AML-193 (cell line): ENCODE measurements at places on chromosomes 3 and 15.

DNA sequence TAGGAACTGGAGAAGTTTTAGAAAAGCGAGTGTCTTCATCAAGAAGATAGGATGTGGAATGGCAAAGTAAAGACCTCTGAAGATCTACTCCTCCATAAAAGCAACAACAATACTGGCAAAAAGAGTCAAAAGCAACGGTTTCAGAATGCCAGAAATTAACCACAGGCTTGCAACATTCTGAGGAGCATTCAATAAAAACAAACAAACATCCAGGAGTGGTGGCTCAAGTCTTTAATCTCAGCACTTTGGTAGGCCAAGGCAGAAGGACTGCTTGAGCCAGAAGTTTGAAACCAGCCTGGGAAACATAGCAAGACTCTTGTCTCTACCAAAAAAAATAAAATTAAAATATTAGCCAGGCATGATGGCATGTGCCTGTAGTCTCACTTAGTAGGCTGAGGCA lies 143.2 kb upstream of the HACD2 start:
- DNase-seq, result no peak

GRCh38 chr15:90820481-90820880 lies 47.9 kb upstream of the FURIN start:
- DNase-seq, result no peak

GRCh38 chr3:54150864-54151467 lies 28.6 kb downstream of the CACNA2D3 start:
- DNase-seq, result no peak

DNA sequence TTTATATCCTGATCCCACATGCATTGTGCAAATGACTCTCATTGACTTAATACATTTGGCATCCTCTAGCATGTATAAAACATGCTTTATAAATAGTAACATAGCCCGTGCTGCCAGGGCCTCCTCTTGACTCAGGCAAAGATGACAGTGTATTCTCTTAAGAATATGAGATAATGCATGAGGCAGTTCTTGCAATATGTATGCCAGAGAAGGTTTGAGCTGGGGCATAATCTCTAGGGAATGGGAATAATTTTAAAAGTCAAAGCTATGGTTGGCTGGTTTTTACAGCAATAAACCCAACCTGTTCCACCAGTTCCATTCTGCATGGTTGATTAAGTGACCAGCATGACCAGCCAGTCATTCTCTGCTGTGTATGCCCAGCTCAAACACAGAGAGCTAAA lies 179.0 kb upstream of the PFN2 start:
- no peak for DNase-seq

DNA sequence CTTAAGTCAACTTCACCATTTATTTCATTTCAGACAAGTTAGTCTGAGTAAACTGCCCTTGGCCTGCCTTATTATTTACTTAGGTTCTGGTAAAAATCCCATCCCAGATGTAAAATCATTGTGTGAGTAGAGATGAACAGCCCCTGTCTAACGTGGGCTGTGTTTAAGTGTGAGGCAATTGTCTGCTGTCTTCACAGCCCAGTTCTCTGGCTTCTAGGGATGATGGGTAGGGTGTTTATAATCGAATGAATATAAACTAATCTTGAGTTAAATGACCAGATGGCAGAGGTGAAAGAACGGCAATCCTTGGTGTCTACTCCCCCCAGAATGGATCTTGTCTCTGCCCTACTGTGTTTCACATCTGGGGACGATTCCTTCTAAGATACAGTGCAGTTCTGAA lies 20.8 kb downstream of the PPARG start:
- no peak for DNase-seq

GRCh38 chr3:11764931-11765363 lies 81.7 kb downstream of the TAMM41 start:
- DNase-seq, result no peak

DNA sequence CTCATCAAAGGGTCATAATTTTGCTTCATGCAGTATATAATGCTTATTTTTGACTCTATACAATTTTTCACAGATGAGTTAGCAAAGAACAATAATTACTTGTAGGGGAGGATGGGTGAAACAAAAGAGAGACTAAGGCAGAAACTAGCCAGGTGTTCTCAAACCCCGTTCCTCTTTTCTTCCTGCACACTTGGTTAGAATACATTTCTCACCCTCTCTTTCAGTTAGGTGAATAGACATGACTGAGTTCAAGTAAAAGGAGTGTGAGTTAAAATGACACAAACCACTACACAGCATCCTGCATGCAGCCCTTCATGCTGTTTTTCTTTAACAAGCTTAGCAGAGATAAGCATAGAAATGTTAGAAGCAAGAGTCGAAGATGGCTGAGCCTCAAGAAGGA lies 922.2 kb downstream of the TBL1XR1 start:
- no peak for DNase-seq

GRCh38 chr15:82132742-82133141 lies 86.9 kb upstream of the MEX3B start:
- no peak for DNase-seq

DNA sequence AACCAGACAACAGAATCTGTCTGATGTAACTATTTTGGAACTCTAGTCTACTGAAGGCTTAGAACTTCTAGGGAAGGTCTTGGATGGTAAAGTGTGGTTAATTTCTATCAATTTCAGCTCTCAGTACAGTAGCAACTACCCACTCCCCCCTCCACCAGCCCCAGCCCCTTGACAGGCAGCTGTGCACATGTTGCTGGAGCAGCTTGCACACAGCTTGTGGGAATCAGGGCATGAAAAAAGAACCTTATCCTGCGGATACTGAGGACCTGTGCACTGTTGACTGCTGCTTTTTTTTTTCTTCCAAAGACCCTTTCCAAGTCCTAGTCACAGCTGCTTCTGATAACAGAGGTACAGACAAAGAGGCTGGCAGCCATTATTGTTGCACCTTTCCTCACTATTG lies 81.5 kb upstream of the UBP1 start:
- no peak for DNase-seq

DNA sequence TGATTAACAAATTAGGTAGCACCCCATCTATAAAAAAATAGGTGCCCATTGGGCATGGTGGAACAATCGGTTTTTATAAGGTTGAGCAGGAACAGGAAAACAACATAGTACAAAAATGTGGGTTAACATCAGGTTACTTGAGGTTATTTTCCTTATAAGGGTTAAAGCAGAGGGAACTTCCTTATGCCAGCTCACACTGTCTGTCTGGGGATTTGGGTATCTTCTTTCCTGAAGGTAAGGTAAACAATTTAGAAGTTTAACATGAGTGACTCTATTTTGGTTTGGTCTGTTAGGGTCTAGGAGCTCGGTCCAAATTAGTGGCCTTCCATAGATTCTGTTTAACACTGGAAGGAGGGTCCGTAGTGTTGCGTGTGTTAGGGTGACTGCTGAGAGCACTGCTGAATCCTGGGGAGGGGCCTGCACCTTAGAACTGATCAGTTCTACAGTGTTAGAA lies 14.7 kb downstream of the CHD2 start:
- DNase-seq, result peak; percentile 25

DNA sequence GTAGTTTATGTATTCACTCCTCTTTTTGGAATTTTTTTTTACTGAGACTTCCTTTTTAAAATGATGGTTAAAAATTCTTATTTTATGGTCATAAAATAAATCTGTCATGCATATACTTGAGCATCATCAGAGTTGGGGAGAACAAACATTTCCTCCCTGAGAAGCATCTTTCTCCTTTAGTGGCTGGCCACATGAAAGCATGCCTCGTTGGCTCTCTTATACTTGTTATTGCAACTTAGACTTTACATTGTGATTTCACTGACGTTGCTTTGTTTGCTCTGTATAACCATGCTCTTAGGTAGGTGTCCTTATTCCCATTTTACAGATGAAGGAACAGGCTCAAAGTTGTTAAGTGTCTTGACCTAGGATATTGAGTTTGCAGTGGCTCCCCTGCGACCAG lies 18.1 kb downstream of the BBX start:
- no peak for DNase-seq

- peak; percentile 35 for DNase-seq
These were observed 19.3 kb upstream of the GPX1 start for GRCh38 chr3:49377483-49377882.

DNA sequence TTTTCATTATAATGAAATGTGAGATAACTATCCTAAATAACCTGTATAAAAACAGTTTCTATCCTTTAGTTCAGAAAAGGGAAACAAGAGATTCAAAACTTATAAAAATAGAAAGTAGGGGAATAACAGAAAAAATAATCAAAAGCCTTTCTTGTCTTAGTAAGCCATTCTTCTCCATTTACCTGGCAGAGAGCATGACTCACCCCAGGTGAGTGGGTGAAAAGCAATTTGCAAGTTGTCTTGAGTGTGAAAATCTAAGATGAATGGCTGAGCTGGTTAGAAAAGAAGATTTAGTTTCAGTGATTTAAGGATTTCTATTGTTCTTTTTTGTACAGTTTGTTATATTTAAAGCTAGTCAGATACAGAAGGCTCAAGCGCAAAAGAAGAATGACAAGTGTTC lies 702.0 kb downstream of the GRM7 start:
- no peak for DNase-seq

DNA sequence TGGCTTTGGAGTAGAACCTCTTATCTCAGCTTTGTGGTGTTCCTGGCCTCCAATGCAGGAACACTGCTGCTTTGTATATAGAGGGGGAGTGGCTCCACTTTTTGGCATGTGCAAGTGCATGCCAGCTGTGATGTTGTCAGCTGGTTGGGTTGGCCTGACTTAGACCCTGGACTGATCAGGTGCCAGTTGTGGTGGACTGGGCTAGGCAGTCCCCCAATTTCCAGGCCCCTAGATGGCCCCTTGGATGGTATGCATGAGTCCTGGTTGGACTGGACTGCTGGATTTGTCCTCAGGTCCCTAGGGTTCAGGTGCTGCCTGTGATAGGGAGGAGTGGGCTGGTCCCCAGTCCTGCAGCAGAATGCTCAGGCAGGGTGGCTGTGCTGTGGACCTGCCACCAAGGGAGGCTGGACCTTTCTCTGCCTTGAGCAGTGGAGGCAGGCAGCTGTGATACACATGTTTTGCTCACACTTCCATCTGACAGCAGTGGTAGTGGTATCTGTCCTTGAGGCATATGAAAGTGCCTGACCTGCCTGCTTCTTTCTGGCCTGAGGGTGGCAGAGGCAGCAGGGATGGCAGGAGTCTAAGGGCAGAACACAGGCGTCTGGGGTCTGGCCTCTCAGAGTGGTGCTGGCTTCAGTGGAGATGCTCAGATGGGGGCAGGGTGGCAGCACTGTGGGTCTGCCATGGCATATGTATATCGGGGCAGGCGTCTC lies 74.8 kb downstream of the STXBP5L start:
- DNase-seq, result no peak

DNA sequence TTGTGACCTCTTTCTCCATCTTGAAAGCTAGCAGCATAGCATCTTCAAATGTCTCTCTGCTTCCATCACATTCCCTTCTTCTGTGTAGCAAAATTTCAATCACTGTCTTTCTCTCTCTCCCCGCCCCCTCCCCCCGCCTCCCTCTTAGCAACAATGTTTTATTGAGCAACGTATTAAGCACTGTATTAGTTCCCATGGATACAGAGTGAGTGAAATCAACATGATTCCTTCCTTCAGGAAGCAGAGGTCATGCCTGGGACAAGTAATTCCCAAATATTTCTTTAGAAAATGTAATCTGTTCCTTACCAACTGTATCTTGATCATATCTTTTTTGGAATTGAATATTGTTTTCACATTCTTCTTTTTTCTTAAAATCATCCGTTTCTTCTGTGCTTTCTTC lies 373.7 kb upstream of the NECTIN3 start:
- no peak for DNase-seq

DNA sequence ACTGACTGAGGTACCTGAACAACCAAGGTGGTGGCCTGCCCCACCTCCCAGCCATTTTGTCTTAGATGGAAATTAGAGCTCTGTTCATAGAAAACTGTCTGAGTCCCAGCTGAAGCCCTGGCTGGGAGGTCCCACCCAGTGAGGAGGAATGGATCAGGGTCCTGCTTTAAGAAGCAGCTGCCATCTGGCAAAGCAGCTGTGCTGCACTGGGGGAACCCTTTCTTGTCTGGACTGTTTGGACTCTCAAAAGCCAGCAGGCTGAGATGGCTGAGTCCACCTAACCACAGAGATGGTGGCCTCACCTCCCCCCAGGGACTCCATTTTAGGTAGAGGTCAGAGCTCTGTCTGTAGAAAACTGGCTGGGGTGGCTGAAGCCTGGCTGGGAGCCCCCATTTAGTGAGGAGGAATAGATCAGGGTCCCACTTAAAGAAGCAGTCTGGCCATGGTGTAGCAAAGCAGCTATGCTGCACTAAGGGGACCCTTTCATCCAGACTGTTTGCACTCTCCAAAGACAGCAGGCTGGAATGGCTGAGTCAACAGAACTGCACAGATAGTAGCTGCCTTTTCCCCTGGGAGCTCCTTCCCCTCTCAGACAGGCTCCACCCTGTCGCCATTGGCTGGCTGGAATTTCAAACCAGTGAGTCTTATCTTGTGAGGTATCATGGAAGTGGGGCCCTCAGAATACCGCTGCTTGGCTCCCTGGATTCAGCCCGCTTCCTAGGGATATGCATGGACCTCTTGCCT lies 116.9 kb downstream of the EPHA6 start:
- DNase-seq, result no peak

GRCh38 chr15:28995705-28996104 lies 109.9 kb downstream of the APBA2 start:
- DNase-seq, result no peak

- no peak for DNase-seq
These were observed 16.0 kb upstream of the C3orf38 start for GRCh38 chr3:88133711-88134263.

DNA sequence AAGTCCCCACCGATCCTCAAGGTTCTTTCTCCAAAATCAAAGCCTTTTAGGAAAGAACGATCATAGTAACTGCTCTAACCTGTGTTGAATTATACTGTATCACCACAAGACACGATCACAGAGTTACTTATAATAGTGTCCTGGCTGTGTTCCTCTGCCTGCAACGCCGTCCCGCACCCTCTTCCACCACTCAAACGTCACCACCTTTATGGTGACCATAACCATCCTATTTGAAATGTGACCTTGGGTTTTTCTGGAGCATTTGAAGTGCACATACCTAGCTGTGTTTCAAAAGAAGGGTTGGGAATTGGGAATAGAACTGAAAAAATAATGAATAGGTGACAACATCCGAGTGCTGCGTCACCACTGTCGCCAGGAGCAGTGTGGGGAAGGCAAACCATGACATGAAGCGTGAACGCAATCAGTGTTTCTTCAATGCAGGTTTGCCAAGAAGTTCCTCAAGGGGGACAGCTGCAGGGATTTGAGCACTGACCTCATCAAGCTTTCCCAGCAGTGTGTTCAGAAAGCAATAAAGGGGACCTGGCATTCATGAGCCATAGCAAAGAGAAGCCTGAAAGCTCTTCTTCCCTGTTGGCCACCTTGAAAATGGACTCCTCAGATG lies 769 bp upstream of the SELENOS start:
- DNase-seq, result no peak

DNA sequence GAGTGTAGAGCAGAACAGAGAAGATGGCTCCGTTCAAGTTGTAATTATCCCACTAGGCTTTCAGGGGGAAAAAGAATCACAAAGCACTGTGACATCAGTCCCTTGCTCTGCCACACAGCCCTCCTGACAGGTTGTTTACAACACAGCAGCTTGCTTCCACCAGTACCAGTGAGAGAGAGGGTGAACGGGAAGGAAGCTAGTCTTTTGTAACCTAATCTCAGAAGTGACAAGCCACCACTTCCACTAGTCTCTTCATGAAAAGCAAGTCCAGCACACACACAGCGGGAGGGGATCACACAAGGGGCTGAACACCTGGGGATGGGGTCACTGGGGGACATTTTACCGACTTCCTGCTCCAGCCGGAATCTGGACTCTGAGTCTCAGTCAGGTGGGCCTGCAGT lies 86.3 kb downstream of the FAM81A start:
- DNase-seq, result peak; percentile 30

- no peak for DNase-seq
These were observed 102.6 kb upstream of the TSPAN3 start for GRCh38 chr15:77173487-77173886.
